ENCODE measurements at places on chromosomes 7 and 10.

- peak; percentile 86 for DNase-seq
These were observed 8.5 kb downstream of the SP8 start for GRCh38 chr7:20778063-20778721.

GRCh38 chr10:124670849-124671248, 73.3 kb downstream of the FAM53B start:
- DNase-seq = no peak

DNA sequence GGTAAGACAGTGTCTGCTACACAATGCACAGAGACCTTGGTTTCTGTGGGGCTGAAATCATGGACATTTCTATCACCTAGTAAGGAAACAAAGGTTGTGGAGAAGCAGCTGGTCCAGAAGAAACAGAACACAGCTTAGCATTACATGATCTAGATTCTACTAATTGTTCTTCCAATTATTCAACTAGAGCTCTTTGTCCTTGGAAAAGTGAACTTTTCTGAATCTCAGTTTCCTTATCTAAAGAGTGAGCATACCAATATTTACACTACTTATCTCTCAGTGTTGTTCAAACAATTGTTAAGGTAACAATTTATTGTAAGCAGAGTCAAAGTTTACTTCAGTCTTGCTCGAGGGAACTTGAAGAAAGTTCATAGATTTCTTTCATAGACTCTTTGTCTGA, 42.3 kb upstream of the TRIM24 start:
- DNase-seq = no peak

DNA sequence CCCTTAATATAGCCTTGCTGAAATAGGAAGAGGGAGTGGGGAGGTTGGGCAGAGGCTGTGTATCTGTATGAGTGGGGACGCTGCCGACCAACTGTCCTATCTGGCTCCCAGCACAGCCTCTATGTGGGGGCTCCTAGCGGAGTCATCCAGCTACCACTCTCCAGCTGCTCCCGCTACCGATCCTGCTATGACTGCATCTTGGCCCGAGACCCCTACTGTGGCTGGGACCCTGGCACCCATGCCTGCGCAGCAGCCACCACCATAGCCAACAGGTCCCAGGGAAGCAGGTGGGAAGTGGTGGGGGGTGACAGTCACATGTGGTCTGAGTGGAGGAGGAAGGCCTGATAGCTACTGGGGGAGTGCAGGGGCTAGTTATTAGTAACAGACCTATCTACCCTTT, 6.6 kb downstream of the MRPL43 start:
- no peak for DNase-seq

- no peak for DNase-seq
These were observed 50.7 kb upstream of the AMPH start for GRCh38 chr7:38681882-38682281.
